ENCODE measurements at places on chromosomes 1 and 21.

DNA sequence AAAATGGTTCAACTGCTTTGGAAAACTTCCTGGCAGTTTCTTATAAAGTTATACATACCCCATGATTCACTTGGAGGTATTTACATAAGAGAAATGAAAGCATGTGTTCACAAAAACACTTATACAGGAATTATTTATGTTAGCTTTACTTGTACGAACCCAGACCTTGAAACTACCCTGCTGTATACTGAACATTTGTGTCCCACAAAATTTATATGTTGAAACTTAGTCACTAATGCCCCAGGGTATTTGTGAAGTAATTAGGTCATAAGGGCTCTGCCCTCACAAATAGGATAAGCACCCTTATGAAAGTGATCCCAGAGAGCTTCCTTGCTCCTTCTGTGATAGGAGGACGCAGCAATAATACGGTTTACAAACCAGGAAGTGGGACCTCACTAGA, 42.7 kb upstream of the B3GALT2 start:
- DNase-seq: no peak

- DNase-seq: no peak
These were observed 18.1 kb upstream of the PSMA5 start for GRCh38 chr1:109444346-109444745.

DNA sequence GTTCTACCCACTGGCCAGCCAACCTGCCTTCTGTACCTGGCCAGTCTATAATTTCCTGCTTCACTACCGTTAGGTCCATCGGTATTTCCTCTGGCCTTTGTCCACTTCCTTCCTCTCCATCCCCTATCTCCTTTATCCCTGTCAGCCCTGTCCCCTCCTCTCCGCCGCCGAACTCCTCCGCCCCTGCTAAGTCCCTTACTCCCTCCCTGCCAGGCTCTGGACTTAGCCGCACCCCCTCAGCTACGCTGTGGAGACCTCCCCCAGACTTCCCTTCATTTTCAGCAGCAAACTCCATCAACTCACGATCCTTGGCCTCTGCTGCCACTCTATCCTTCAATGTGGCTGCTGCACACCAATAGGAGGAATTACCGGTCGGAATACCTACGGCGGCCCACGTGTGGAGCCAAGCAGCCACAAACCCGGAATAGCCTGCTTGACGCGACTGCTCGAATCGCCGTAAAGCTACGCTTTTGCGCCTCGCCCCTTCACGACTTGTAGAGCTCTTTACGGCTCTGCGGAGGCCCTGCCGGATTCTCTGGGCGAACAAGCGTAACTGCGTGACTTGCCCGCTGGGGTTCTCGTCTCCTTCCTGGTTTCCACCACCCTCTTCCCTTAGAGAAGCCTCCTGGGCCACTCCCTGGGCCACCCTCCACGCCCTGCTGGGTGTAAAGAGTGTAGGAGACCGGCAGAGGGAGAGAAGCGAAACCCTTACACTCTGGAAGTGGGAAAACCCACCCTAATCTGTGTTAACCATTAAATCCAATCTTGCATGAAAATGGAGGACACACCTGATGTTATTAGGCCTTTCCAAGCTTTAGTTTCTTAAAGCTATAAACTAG, at the start of gene ZNHIT6:
Gene ZNHIT6, minus strand, starts transcription at position 444 of the 839 bp plus-strand sequence. Its CDS starts 149 bp downstream, at position 295.
- peak; percentile 74 for DNase-seq

GRCh38 chr1:32775640-32776337, 41.4 kb downstream of the YARS1 start:
- DNase-seq: no peak

DNA sequence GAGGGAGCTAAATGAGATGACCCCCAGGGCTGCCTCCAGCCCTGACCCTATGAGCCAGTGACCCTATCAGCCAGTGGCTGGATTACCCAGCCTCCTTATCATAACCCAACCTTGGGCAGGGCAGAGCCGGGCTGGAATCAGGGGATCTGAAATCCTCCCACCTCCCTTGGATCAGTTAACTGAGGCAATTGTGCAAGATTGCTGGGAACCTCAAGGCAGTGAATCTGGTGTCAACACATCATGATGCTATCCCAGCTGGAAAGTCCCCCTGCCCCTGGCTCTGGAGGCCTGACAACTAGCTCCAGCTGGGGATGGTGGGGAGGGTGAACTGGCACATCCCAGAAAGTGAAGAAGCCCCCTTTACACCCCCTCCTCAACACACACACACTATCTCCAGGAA, 6.4 kb upstream of the TSPAN1 start:
- no peak for DNase-seq

DNA sequence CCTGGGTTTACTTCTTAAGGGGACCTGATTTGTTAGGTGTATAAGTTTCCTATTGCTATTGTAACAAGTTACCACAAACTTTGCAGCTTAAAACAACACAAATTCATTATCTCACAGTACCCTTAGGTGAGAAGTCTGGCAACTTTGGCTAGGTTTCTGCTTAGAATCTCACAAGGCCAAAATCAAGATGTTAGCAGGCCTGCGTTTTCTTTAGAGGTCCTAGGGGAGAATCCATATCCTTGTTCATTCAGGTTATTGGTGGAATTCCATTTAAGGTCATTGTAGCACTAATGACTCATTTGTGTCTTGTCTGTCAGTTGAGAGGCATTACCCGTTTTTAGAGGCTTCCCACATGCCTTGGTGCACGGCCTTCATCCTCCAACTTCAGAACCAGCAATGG, 8.2 kb upstream of the SH2D1B start:
- DNase-seq: no peak

DNA sequence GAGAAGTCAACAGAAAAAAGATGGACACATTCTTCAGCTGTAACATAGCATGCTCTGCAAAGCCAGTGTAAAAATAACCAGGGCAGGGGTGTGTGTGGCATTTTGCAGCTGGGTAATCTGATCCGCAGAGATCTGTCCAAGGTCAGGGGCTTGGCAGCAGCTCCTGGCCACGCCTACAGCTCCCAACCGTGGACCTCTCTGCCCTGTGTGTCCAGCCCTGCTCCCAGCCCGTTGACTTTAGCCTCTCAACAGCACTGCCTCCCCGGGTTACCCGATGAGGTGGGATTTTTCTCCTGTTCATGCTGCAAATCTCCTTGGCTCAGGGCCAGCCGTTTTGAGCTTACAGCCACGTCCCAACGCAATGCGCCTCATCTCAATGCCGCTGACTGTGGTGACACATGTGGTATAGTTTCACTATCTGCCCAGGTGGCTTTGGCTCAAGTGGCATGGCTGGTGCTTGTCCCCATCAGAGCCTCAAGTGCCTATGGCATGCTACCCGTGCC, 68.1 kb downstream of the VWA5B1 start:
- DNase-seq: no peak

- DNase-seq: no peak
These were observed 125.0 kb downstream of the ADSS2 start for GRCh38 chr1:244326757-244327156.

- DNase-seq: no peak
These were observed 152.8 kb downstream of the GRIK3 start for GRCh38 chr1:36881541-36881940.

GRCh38 chr1:231053493-231054162, 13.6 kb upstream of the FAM89A start:
- DNase-seq: no peak

DNA sequence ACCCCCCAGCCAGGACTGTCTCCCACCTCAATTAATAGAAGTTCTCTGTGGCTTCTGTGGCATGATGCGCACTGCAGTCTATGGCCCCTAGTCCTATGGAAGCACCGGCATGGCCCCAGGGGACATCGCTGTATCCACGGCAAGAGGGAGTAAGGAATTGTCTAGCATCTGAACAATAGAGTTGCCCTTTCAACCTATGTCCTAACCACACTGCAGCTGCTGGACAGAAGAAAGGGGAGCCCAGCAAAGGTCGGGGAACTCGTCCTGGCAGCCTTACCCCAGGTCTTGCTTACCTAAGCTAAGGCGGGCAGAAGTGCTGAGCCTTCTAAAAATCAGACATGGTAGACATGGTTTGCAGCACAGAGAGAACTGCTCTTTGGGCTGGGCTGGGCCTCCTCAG, 103.3 kb upstream of the EDN2 start:
- DNase-seq: no peak

DNA sequence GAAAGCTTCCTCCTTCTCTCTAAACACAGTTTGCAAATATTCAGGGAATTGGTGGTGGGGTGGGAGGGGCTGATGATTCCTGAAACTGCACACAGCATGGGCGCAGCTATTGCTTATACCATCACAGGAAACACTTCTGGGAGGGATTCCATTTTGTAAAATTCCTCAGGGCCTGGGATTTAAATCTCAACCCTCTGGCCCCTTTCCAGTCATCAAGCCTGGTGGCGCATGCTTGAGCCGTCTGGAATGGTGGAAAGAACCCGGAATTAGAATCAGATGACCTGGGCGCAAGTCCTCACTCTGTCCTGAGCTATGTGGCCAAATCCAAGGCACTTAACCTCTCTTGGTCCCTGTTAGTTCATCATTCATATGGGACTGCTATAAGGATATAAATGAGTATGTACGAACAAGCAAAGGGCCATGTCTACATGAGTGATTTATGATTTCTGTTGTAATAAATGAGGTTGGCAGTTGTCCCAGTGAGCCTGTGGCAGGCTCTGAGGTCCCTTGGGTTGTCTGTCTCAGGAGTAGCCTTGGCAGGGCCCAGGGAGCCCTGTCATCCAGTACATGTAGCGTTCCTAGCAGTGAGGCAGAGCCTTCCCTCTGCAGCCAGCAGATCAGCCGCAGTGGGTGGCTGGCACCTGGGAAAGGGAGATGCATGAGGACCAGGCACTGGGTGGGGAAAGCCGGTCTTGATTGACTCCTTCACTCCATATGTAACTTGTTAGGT, 72.0 kb downstream of the MAN1C1 start:
- no peak for DNase-seq

DNA sequence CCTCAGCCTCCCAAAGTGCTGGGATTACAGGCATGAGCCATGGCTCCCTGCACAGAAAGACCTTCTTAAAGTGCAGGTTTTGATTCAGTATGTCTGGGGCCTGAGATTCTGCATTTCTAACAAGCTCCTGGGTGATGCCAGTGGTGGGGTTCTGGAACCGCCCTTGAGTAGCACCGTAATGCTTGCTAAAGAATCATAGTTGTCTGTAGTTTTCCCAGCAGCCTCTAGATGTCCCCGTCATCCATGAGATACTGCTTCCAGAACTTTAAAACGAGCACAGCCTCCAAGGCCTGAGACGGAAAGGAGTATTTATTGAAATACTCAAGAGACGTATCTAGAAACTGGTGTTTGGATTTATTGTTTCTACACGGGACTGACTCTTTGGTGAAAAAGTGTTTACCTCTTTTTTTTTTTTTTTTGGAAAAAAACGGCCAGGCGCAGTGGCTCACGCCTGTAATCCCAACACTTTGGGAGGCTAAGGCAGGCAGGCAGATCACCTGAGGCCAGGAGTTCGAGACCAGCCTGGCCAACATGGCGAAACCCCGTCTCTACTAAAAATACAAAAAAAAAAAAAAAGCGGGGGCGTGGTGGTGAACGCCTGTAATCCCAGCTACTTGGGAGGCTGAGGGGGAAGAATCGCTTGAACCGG, 2.6 kb upstream of the TOR3A start:
- peak; percentile 11 for DNase-seq

DNA sequence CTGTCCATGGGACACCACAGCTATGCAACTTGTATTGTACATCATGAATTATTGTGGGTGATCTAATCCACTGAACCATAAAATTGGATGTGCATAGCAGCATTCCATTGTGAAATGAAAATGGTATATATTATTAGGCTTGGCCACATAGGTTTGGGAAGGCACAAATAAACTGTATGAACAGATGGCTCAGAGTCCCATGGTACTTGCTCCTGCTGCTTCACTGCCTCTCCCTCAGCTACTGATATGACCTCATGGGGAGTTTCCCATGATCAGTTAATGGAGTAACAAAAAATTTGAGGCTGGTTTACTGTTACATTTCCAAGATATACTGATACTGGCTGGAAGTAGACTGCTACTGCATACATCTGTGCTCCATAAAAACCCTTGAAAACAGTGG, 152.7 kb upstream of the NEGR1 start:
- DNase-seq: no peak

GRCh38 chr1:86245566-86246190, 89.1 kb upstream of the COL24A1 start:
- no peak for DNase-seq

GRCh38 chr1:158054721-158055120, 61.3 kb downstream of the KIRREL1 start:
- DNase-seq: no peak

- DNase-seq: no peak
These were observed 104.8 kb upstream of the SLC44A3 start for GRCh38 chr1:94715321-94715720.

DNA sequence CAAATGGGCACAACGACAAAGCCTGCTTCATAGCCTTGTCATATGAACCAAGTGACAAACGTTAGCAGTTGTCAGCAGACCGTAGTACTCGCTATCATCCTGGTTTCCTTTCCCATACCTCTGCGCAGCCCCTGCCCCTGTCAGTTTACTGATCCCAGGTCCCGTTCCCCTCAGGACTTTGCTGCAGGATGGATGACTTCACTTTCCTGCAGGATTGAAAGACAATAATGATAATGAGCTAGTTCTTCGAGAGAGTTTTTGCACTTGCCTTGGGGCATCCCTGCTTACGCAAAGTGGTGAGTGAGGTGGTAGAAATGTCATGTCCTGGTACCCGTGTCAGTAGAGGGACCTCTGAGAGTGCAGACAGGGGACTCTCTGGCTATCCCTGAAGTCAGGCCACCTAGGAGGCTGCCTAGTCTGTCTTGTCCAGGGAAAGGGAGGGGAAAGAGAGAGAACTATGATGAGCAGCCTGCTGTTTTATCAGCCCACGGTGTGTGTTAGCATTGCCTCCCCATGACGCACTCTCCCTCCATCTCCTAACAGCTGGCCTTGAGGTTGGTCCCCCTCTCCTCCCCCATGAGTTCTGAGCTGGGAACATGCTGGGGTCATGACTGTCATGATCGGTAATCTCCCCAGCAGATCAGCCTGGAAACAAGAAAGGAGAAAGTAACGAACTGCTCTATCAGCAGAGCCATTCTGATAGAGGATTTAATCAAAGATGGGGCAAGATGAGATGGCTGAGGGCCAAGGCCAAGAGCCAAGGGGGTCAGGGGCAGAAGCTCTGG, 53.7 kb downstream of the ELK4 start:
- DNase-seq: no peak

DNA sequence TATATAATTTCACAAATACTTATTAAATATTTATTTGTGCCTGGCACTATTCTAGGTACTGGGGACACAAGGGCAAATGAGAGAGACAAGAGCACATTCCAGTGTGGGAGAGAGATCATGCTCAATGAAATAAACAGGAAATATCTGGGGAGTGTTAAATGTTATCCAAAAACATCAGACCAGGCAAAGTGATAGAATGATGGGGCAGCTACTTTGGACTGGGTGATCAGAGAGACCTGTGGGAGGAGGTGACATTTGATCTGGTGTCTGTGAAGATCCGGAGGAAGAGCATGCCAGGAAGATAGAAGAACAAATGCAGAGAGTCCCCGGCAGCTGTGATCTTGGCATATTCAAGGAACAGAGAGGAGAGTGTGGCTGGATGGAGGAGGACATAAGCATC, 27.5 kb upstream of the GNG12 start:
- DNase-seq: no peak

DNA sequence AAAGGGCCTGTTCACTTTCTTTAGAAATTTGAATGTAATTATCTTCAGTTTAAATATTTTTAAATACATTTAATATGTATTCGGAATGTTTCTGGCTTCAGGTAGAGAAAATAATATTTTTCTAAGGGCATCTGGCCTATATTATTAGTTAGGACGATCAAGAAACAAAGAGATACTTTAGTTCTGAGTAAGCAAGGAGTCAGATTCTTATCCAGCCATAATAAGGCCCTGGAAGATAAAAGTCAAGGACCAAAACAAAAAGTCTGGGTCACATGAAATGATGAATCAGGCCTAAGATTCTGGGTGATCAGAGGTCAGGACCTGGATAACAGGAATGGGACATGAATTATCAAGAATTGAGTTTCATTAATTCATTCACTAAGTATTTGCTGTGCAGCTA, 6.3 kb downstream of the PHC2 start:
- no peak for DNase-seq
